Stimulated activated CD8-positive, alpha-beta memory T cell treated with anti-CD3 and anti-CD28 coated beads, Interleukin-7, amount 100 ng/mL, for 1 hour (primary cell): ENCODE measurements at places on chromosomes 2 and 18.

GRCh38 chr2:55311444-55311870 is 42.4 kb upstream of the MTIF2 start:
- no peak for DNase-seq

GRCh38 chr2:27954221-27954673 is 63.7 kb downstream of the BABAM2 start:
- DNase-seq = no peak

DNA sequence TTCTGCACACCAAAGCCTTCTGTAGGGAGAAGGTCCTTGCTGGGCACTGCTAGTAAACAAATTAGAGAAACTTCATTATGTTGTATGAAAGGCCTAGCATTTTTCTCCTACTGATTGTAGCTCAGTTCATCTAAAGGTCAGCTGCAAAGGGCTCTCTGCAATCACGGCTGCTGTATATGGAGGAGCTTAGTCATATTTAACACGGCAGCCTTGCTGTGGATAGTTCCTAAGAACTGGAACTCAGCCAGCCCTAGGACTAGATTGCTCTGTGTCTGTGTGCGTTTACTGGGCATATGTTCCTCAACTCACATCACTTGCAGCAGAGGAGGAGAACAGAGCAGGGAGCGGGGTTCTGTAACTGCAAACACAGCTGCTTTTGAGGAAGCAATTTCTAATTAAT is 1103.9 kb upstream of the KLHL29 start:
- DNase-seq = no peak

GRCh38 chr2:234003972-234004617 is 46.4 kb upstream of the SPP2 start:
- no peak for DNase-seq

- DNase-seq = no peak
Measured at GRCh38 chr18:40911041-40911440, 1044.0 kb upstream of the PIK3C3 start.

DNA sequence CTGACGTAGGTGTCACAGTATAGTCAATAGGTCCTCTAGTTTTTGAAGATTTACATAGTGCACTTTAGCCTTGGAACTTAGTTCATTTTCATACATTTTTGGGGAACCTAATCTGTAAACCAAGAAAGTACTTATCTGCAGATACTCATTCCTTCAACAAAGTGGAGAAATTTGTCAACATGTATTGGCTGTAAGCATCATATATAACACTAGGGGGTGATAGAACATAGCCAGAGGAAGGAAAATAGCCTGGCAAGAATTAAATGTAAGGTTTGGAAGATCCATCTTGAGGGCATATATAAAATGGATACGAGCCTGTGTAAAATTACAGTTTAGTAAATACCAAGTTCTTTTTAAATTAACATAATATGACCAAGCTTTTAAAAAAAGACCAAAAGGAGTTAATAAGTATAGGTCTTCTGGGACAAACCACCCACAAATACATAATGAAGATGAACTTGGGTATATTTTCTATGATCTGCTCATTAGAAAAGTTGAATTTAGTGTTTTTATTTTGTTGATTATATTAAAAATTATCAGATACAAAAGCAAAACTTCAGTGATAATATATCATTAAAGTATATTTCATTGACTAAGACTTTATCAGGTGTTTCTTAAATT is 18.2 kb downstream of the RPL37A start:
- no peak for DNase-seq

DNA sequence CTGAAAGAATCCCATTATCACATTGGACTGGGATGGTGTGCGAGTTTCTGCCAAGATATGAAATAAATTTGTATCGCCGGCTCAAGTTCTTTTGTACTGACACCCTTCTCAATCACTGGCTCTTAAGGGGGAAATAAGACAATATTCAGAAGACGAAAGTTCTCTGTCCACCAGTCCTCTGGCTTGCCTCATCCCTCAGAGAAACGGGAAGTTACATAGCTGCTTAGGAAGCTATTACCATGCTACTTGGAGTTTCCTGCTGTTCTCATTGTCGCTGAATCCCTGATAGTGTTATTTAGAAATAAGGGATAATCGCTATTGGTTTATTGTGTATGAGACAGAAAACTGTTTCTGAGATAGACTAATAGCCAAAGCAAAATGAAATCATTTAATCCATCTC is 205.0 kb upstream of the ZNF521 start:
- DNase-seq = no peak

- no peak for DNase-seq
Measured at GRCh38 chr2:132670496-132671150, 618 bp upstream of the LYPD1 start.

- no peak for DNase-seq
Measured at GRCh38 chr2:96964221-96964905, 22.0 kb downstream of the FAM178B start.

- DNase-seq = no peak
Measured at GRCh38 chr2:238839428-238839827, 8.5 kb upstream of the TWIST2 start.

- DNase-seq = no peak
Measured at GRCh38 chr2:126785236-126785635, 113.5 kb upstream of the TEX51 start.

DNA sequence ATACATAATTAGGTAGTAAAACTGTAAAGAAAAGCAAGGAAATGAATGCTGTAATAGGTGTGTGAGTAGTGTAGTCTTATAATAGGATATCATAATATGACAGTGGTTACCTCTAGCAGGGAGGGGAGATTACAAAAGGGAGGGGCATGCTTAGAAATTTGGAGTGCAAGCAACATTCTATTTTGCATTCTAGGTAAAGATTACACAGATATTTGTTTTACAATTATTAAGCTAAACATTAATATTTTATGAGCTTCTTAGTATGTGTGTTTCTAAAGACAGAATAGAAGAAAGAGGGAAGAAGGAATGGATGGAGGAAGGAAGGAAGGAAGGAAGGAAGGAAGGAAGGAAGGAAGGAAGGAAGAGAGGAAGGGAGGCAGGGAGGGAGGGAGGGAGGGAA is 177.9 kb downstream of the PAX3 start:
- DNase-seq = no peak

DNA sequence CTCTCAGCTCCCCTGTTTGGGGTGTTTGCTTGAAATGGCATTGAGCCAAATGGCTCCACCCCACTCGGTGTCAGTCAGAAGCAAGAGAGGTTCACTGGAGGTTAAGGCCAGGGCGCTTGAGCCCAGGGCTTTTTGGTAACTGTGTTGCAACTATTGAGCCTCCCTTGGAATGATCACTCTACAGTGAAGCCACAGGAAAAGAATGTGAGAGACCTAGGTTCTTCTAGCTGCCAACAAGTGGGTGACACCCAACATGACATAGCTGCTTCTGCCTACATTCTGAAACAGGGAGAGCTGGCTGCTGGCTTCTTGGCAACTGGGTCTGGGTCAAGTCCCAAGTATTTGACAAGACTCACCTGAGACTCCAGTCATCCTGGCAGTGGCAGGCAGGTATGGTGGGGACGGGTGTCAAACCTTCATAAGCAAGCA is 7.1 kb upstream of the GRHL1 start:
- no peak for DNase-seq

DNA sequence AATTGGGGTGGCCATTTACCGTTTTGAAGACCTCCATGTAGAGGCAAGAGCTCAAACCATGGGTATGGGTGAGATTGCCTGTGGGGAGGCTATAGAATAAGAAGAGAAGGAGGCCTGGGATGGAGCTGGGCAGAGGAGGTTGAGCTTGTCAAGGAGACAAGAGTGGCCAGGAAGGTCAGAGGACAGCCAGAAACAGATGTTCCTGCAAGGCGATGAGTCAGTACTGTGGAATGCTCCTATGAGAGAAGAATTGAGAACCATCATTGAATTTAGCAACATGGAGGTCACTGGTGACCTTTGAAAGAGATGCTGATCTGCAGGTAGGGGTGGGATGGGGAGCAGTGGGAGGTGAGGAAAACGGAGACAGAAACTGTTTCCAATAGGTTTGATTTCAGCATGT is 3.5 kb downstream of the ACSL3 start:
- DNase-seq = no peak

DNA sequence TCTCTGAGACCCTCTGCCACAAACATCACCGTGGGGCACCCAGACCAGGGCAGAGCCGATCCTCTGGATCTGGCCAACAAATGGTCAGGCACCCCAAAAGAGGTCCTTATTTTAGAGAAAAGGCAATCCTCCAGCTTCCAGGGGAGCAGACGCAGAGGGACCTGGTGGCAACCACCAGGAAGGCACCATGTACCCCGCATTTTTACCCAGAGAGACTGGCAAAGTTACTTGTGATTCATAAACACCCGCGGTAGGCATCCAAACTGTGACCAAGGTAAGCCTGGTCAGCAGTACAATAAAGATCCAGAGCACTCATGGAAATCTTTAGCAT is 10.5 kb downstream of the LIMS2 start:
- DNase-seq = no peak

GRCh38 chr2:102336502-102336945 is 19.1 kb upstream of the IL18R1 start:
- no peak for DNase-seq

DNA sequence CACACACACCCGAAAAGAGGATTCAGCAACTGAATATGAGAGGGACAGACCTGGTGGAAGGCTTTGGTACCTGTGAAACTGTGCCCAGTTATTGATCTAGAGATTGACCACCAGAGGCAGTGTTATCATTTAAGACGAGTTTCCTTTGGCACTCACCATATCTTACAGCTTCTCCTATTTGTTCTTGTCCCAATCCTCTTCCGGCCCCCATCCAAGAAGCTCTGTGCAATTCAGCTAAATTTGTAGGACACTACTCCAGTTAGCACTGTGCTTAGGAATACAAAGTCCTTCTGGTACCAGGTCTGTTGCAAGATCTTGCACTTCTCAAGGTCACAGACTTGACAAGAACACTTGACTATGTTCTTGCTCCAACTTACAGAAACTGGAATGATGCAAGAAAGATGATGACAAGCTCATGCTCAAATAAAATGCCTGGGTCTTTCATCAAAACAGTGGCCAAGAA is 177.7 kb downstream of the TMEM247 start:
- DNase-seq = no peak

DNA sequence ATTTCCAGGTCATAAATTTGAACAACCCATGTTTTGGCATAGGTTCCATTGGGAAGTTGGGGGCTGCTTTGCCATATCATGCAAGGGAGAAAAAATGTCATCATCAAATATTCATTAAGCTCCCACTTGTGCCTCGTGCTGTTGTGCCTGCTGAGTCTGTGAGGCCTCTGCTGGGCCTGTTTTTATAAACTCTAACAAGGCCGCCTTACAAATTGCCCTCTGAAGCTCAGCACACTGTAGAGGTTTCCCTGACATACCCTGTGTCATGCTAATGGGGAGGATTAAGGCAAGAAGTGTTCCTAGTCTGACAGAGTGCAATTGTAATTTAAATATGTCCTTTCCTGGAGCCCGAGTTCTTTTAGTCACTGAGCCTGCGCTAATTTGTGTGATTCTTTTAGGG is 17.6 kb downstream of the OSBPL6 start:
- no peak for DNase-seq

- DNase-seq = no peak
Measured at GRCh38 chr2:95277246-95277906, 3.1 kb downstream of the PROM2 start.

DNA sequence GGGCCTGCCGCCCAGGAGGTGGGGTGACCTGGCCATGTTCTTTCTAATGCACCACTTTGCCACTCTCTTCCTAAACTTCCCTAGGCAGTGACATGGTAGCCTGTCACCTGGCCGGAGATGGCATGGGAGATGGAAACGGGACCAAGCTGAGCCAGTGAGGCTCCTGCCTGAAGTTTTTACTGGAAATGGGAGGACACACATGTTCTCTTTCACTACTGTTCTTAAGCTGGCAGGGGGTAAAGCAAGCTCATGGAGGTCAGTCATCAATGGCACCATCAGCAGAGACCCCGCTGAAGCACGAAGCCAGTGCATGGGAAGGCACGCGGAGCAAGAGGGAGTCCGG is 50.7 kb downstream of the ATIC start:
- no peak for DNase-seq

DNA sequence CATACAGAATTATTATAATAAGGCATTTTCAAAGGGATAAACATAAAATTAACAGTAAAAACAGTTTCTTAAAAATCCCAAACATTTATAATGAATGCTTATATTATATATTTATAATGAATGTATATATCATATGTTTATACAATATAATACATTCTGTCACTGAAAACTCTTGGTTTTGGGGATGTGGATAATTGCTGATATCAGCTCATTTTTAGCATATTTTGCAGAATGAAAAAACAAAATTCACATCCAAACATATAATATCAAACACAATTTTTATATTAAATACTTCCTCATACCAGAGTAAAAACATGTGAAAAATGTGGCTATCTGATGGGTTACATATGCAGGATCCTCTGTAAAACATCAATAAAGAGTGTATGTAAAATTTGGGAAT is 202.7 kb upstream of the KLHL14 start:
- no peak for DNase-seq

- no peak for DNase-seq
Measured at GRCh38 chr18:5884375-5884774, 10.9 kb downstream of the TMEM200C start.

- no peak for DNase-seq
Measured at GRCh38 chr2:217090024-217090473, 230.2 kb upstream of the TNP1 start.

GRCh38 chr2:62895632-62896009 is 155.0 kb upstream of the OTX1 start:
- DNase-seq = no peak

DNA sequence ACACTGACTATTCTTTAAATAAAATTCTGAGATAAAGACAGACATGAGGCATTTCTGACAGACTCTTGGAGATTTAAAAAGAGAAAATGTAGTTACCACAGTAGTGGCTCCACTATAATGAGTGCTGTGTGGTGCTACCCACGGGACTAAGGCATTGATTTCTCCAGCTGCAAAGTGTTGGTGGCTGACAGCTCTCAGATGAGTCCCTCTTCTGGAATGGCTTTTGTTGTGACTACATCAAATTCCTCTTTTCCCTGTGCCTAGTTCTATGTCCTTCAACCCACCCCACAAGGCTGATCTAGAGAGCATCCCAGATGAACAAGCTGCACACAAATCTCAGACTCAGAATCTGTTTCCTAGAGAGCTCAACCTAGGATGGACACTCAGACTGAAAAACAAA is 884.8 kb upstream of the ZEB2 start:
- no peak for DNase-seq

- no peak for DNase-seq
Measured at GRCh38 chr2:141109633-141110032, 1021.2 kb downstream of the LRP1B start.

GRCh38 chr18:43559507-43559906 is 282.2 kb upstream of the SYT4 start:
- DNase-seq = no peak

- no peak for DNase-seq
Measured at GRCh38 chr2:236208019-236208926, 40.1 kb upstream of the GBX2 start.

- no peak for DNase-seq
Measured at GRCh38 chr2:208025814-208026184, 472 bp upstream of the PLEKHM3 start.

DNA sequence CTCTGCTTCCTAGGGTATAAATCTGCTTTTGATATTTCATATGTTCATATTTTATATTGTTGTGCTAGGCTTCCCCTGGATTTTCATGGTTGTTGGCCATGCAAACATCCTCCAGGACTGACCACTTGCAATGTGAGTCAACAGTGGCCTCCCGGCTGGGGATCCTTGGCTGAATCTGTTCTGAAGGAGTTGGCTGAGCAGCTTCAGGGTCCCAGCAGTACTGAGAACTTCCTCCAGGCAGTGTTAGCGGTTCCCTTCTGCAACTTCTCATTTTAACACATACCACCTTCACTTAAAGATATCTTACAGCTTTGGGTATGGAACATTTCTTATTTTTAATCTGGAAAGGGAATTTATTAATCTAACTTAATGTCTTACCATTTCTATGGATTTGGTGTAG is 122.1 kb downstream of the DTNB start:
- no peak for DNase-seq

GRCh38 chr2:20091305-20091991 is 40.0 kb upstream of the LAPTM4A start:
- no peak for DNase-seq
